Substantia nigra (tissue), 51 donors: ENCODE measurements at places on chromosomes 7 and 10.

DNA sequence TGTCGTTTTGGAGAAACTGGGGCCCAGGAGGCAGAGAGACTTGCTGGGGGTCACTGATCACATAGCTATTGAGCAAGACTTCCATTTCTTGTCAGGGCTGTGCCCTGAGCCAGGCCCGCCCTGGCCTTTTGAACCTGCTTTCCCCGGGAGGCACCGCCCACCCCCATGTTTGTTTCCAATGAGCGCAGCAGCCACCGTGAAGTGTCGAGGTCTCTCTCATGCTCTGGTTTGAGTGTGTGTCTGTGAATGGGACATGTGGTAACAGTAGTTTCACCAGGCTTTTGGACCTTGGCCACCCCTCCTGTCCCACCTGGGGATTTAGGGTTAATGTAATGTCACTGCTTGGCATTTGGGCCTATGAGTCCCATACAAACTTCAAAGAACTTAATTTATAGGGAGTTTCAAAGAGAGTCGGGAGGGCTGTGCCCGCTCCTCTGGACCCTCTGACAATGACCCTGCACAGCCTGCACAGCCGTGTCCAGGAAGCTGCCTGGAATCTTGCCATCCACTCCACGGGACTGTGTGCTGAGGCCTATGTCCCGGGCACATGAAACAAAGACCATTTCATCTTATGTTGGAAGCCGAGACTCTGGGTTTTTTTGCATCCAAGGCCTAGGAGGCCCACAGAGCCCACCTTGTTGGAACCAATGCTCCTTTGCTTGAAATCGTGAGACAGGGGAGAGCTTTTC is 6.3 kb downstream of the PRF1 start:
- peak; percentile 44 for DNase-seq

DNA sequence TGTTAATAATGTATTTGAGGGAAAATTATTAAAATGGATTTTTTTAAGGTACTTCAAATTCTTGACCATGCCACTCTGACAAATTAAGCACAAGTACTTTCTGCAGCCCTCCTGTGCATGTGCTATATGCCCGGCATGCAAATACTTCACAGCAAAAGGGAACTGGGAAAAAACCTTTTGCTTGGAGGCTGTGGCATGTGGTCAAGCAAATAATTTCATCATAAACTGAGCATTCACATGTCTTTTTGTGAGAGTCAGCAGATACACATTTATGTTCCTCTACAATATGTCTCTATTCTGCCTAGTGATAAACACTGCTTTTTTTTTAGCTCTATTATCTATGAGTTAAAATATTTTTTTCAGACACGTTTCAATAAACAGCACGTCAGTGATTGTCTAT is 53.7 kb upstream of the SEMA3A start:
- no peak for DNase-seq

DNA sequence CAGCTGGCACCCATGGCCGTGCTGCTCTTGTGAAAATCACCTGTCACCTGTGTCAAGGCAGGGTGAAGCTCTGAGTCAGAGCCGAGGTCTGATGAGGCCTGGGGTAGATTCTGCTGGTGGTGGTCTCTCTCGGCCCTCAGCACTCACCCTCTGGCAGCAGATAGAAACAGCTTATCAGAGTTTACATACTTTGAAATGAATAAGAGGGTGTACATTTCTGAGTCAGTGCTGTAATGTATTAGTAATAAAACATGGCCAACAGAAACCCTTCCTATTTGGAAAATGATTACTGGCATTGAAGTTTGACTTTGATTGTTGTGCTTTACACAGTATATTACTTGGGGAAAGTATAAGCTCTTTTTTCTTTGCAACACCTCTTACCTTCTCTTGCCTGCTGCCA is 228.8 kb downstream of the SNX10 start:
- DNase-seq = no peak

DNA sequence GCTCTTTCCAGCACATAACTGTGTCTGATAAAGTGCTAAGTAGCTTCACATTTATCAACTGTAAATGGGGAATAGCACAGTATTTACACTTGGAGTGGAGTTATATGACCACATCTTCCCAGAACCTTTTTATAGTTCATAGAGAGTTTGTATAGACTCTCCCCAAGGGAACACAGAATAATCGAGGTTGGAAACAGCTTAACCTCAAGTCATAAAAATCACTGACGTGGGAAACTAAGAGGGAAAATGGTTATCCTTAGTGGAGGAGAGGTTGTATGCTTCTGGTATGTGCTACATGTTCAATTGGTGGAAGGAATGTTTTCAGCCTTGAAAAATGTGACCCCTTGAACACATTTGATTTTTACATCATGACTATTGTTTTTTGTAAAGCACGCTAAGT is 167.9 kb upstream of the KIAA1217 start:
- DNase-seq = no peak

DNA sequence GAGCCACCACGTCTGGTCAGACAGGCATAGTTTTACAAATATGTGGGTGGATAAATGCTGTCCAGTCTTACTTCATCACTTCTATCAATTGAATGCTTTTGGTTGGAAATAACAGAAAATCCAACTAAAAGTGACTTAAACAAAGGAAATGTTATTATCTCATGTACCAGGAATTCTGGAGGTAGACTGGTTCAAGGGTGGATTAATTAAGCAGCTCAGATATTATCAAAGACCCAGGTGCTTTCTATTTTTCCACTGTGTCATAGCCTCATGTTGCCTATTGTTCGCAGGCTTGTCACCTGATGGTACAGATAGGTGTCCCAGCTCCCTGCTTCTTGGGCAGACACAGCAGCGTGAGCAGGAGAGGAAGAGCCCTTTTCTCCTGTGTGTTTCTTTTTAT is 156.1 kb upstream of the CTBP2 start:
- DNase-seq = no peak
